ENCODE measurements at places on chromosomes 16 and 17.

GRCh38 chr16:16009401-16009800 is 60.0 kb downstream of the ABCC1 start:
- no peak for DNase-seq

GRCh38 chr16:84471316-84471715 is 33.1 kb downstream of the MEAK7 start:
- no peak for DNase-seq

DNA sequence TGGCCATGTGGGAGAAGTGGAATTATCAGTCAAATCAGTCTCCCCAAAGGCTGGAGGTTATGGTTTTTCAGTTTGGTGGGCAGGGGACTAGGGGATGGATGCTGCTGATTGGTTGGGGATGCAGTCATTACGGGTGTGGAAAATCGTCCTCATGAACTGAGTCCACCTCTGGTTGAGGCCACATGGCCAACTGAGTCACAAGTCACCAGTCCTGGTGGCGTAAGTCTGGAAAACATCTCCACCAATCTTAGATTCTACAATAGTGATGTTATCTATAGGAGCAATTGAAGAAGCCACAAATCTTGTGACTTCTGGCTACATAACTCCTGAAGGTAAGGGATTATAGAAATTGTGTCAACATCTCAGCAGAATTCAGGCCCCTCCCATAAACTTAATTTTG is 5.2 kb upstream of the RNF135 start:
- no peak for DNase-seq

- no peak for DNase-seq
Observed at GRCh38 chr16:79850348-79850747, 249.8 kb upstream of the MAF start.

DNA sequence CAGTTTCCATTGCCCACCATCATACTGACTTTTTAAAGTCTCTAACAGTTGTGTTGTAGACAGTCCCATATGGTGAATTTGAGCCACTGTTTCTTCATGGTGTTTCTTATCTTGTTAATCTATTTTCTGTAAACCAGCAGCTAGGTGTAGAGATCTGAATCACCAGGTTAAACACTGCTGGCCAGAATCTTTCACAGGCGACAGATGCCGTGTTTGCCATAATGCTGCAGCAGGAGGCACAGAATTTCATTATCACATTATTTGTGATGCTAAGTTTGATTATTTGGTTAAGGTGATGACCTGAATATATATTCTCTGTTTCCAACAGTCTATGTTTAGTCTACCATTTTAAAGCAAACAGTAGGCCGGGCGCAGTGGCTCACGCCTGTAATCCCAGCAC is 11.5 kb upstream of the CNGB1 start:
- no peak for DNase-seq

- DNase-seq = no peak
Observed at GRCh38 chr16:75007443-75007842, 8.6 kb downstream of the ZNRF1 start.

- DNase-seq = no peak
Observed at GRCh38 chr16:12611006-12611477, 192.6 kb downstream of the CPPED1 start.

GRCh38 chr17:66347661-66348514 is 45.5 kb downstream of the PRKCA start:
- no peak for DNase-seq

GRCh38 chr16:5196204-5196603 is 98.6 kb upstream of the EEF2KMT start:
- DNase-seq = no peak

DNA sequence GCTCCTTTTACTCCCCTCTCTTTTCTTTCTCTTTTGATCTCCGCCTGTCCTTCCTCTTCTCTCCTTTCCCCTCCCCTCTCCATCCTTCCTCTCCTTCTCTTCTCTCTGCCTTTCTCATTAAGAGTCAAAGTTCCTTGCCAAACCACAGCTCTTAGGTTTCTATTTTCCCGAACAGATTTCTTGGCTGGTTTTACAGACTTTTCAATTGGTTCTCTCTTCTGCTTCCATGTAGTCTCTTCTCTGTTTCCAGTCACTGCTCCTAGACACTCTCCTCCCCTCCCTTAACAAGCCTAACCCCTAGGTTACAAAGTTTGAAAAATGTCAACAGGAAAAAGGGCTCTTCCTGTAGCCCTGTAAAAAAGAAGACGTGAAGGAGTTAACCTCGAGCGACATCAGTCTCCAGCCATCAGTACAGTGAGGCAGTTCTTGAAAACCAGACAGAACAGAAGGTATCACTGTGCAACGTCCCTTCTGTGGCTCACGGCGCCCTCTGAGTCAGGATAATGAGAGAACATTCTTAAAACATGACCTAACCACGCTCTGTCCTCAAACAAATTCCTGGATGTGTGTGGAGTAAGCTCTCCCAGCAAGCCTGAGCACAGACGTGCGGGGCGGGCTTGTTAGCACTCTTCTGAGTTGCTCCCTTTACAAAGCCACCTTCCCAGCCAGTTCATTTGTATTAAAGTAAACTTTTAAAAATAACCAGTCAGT is 11.6 kb upstream of the MARCHF10 start:
- DNase-seq = no peak

DNA sequence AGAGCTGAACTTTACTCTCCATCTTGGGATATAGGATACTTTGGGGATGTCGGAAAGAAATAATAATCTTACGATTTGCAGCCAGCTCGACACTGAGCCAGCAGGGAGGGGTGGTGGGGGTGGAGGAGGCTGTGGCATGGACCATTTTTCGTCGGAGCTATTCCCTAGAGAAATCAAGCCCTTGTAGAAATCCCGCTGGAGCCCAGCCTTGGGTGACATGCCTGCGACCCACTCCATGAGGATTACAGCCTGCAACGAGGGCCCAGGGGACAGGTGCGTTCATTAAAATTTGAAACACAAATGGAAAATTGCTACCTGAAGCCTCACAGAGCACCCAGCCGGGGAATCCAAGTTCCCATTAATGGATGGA is 82.8 kb upstream of the GSE1 start:
- DNase-seq = no peak

GRCh38 chr16:10835281-10835931 is 16.8 kb upstream of the TVP23A start:
- no peak for DNase-seq

DNA sequence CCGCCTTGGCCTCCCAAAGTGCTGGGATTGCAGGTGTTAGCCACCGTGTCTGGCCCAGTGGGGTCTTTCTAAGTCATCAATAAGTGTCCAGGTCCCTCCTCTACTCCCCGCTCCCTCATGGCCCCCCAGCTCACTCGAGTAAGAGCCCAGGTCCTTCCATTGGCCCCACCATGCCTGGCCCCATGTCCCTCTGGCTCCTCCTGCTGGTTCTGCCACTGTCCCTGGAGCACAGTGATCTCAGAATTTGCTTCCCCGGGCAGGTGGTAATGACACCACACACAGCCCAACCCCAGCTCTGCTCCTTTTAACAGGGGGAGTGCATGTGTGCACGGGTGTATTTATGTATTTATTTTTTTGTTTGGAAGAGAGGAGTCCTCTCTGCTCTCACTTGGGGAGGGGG is 19.6 kb downstream of the MGAT5B start:
- DNase-seq = no peak

GRCh38 chr17:57004944-57005579 is 27.1 kb downstream of the SCPEP1 start:
- peak; percentile 5 for DNase-seq

- DNase-seq = no peak
Observed at GRCh38 chr17:9169116-9169515, 147.8 kb downstream of the NTN1 start.

DNA sequence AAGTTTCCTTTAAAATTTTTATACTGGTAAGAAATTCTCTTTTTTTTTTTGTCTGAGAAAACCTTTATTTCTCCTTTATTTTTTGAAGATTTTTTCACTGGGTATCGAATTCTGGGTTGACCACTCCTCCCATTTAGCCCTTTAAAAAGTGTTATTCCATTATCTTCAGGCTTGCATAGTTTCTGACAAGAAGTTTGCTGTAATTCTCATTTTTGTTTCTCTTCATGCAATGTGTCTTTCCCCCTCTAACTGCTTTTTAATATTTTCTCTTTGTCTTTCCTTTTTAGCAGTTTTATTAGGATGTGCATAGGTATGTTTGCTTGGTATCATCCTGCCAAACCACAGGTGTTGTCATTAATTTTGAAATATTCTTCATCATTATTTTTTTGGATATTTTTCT is 67.7 kb upstream of the GOT2 start:
- no peak for DNase-seq

GRCh38 chr16:55701442-55702319 is 45.9 kb downstream of the SLC6A2 start:
- peak; percentile 14 for DNase-seq

DNA sequence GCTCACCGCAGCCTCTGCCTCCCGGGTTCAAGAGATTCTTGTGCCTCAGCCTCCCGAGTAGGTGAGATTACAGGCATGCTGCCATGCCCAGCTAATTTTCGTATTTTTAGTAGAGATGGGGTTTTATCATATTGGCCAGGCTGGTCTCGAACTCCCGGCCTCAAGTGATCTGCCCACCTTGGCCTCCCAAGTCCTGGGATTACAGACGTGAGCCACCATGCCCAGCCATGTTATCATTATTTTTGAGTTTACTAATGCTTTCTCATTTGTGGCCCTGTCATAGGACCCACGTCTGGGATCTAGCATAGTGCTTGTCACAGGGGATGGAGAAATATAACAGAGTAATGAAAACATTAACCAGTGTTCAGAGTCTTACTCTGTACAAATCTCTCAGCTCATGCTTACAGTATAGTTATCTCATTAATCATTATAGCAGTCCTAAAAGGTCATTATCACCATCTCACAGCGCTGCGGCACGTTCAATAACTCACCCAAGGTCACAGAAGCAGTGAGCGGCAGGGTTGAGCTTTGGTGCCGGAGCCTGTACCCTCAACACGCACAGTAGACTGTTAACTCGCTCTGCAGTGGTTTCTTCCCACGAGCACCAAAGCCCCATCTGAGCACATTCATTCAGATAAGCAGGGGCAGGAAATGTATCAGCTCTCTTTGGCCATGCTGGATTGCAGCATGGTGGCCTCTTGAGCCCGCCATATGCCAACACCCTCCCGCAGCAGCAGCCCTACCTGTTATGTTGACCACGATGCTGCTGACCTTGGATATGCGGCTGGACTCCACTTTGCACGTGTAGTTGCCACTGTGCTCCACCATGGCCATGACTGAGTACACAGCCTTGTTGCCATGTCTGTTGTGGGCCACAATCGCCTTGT is 21.4 kb downstream of the PECAM1 start:
- no peak for DNase-seq

DNA sequence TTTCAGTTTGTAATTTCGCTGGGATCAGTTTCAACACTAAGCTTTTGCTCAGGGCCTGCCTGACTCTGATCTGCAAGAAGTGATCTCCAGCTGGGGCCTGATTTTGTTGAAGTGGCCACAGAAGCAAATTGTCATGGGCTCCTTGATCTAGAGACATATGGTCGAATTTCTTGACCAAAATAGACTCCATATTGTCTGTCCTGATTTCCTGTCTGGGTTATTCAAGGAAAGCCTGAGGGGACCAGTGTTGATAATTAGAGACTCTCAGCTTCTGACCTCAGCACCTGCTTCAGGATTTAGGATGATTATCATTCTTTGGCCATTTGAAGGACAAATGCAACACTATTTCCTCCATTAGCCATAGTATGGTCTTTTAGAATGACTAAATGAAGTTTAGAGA is 48.9 kb upstream of the MSI2 start:
- no peak for DNase-seq

- no peak for DNase-seq
Observed at GRCh38 chr16:1645914-1646525, 32.1 kb upstream of the JPT2 start.

- no peak for DNase-seq
Observed at GRCh38 chr17:9185688-9186284, 164.5 kb downstream of the NTN1 start.

GRCh38 chr16:2244926-2245795 is 6.2 kb downstream of the ECI1 start:
- DNase-seq = no peak

Data from CD4-positive, alpha-beta T cell treated with Interferon alpha-2 for 1 hour (primary cell).